ENCODE measurements at places on chromosomes 5 and 9.

- no peak for DNase-seq
These were observed 18.7 kb upstream of the B4GALT1 start for GRCh38 chr9:33185858-33186257.

GRCh38 chr5:14193496-14193895 lies 50.4 kb downstream of the TRIO start:
- DNase-seq = no peak

- DNase-seq = no peak
These were observed 12.8 kb upstream of the SLC25A51 start for GRCh38 chr9:37916471-37917312.

DNA sequence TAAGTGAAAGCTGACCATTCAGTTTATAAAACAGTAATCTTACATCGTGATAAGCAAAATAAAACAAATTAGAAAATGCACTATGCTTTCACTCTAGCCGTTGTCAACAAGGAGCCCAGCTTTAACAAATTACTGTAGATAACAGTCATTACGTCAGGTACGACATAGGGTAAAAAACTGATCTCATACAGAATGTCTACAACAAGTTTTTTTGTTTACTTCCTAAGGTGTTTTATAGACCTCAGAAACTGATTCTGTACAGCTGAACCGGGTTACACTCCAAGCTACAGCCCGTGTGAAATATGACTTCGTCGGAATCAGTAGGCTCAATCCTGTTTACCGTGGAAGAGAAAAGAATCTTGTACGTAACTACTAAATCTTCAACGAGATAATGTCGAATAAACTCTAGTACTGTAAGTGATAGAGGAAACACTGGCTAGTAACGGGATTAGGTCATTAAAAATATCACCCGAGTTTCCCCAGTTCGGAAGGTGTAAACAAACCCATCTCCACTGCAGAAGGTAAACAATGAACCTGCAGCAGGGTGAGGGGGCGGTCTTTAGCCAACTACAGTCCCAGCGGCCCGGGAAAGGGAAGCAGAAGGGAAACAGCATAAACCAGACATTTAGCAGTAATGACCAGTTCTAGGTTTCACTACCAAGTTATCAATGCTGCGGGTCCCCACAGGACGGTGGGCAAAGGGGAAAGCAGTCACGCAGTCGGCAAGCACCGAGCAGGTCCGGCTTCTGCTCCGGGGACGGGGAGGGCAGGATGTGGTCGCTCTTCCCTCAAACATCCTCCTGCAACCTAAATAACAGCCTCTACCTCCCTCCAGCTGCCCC lies 1.1 kb downstream of the RICTOR start:
- peak; percentile 86 for DNase-seq

DNA sequence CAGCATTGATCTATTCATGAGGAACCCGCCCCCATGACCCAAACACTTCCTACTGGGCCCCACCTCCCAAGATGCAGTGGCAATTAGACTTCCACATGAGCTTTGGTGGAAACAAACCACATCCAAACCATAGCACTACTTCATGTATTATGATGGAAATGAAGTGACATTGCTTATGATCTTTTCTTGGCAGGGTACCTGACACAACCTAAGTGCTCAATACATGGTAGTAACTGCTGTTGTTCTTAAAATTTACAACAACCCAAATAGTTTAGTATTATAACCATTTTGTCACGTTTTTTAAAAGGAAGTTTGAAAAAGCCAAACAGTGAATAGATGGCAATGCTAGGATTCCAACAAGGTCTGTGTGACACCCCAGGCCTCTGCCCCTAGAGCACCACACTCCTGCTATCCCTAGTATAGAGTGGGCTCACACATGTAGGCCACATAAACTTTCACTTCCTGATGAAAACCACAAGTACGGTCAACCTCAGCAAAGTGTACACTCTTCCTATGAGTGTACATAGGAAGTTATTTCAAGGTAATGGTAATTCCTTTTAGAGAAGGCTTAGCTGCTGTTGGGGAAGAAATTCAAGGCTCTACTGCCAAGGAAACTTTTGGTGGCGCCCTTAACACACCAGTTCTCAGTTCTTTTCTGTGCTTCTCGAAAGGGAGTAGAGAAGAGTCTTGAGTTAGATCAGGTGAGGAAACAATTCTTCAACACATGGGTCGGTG lies 97.6 kb downstream of the ARSB start:
- no peak for DNase-seq

DNA sequence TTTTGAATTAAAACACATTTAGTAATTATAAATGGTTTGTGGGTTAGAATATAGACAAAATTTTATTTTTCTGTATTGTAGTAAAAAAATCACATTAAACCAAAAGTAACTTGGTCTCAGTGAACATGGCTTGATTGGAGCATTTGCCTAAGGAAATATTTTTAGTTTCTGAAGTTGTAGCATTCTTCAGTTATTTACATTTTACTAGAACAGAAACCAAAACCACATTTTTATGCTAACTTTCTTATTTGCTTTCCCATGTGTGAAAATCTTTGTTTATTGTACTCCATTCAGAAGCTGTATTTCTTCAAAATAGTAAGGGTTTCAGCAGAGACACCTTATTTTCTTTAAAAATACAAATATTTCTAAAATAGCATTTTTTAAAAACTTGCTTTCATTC lies 129.9 kb downstream of the SGCD start:
- DNase-seq = no peak

GRCh38 chr5:171989276-171989675 lies 17.2 kb downstream of the FBXW11 start:
- DNase-seq = no peak

DNA sequence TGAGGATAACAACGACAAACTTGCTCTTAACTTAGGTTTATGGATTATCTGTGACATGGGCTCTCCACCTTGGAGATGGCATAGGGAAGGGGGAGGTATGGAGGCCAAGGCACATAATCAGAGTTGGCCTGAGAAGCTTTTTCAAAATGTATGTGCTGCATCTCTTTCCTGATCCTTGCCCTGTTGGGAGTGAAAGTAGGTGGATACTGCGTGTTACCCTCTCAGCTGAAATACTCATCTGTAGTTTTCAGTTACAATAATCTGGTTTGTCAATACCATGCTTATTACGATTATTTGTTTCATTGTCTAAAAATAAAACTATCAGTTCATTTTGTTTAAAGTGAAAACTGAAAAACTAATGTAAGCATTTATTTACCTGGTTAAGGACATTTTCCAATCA lies 86.7 kb downstream of the SLC44A1 start:
- no peak for DNase-seq

DNA sequence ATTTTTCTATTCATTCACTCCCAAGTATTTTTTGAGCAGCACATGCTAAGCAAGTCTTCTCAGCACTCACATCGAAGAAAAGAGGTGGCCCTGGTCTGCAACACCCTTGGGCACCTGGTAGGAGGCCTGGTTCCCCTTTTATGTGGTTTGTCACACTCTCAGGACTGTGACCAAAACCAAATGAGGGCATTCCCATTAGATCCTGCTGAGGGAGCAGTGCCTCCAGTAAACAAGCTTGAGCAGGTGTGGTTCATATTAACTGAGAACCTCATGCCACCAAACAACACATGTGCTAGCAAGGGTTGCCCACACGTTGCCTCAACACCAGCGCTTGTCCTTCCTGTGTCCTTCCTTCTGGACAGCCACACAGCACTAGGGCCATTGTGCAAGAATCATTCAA lies 26.9 kb upstream of the SYK start:
- no peak for DNase-seq

DNA sequence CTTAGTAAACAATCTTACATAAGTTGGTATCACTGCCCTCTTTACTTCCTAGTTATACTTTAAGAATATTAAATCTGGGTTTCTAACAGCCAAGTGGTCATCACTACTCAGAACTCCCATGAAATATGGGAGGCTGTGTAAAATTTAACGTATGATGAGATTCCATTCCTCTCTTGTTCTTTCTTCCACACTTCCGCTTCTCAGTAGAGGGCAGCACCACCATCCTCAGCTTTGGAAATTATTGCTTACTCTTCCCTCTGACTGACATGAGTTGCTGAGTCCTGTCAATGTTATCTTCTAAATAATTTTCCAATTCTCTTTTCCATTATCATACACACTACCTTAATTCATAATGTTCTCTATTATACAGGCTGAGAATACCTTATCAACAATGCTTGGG lies 194.0 kb downstream of the RFX3 start:
- peak; percentile 13 for DNase-seq

DNA sequence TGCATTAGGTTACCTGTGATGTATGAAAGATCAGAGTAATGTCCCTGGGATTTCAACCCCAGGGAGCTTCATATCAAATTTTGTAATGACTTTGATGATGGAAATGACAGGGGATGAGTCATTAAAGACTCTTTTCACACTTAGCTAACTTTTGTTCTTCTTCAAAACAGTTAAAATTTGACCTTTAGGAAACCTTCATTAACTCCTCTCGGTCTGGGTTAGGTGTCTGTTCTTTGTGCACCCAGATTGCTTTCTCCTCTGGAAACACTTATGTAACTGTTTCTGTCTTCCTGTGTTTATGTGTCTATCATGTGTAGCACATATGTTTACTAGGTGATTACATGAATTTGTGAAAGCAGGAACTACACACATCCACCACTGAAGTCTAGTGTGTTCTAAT lies 1.6 kb downstream of the SRFBP1 start:
- no peak for DNase-seq

- DNase-seq = no peak
These were observed at the start of gene HACD4 for GRCh38 chr9:21031091-21031807. HACD4 (minus strand) TSS chr9:21031640; CDS start chr9:21031590, 50 bp downstream.

DNA sequence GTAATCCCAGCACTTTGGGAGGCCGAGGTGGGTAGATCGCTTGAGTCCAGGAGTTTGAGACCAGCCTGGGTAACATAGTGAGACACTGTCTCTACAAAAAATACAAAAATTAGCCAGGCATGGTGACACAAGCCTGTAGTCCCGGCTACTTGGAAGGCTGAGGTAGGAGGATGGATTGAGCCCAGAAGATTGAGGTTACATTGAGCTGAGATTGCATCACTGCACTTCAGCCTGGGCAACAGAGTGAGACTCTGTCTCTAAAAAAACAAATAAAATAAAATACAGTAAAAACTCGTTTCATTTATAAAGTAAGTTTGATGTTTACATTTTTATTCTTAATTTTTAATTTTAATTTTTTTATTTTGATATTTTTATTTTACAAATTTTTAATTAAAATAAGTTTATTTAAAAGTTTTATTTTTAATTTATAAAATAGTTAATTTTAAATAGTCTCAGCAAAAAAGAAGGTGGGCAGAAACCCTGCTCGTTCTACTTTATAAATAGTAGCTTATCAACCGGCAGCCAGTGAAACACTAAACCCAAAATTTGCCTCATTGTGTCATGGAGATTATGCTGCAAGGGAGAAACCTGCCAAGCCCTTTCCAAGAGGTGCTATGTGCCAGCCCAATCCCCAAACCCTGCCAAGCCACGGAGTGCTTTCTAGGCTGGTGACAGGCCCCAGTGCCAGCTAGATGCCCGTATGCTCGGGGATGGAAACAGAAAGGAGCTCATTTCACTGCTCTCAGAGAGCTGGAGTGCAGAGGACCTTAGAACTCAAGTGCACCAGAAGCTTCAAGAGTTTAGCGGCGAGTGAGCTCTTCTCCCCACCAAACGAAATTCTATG lies 38.9 kb downstream of the SERINC5 start:
- DNase-seq = no peak

DNA sequence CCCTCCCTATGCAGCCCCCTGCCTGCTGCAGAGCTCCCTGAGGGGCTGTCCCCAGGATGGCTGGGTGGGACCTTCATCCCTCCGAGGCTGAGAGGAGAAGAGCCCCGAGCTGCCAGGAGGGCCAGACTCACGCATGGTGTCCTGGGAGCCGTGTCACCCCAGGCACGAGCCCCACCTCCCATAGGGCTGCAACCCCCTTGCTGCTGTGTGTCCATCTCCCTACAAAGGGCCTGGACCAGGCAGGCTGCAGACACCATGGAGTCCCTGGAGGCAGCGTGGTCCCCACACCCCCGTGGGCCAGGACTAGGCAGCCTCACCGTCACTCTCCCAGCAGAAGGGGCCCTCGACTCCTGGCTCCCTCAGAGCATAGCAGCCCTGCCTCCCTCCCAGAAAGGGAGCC lies 11.2 kb upstream of the SEC16A start:
- no peak for DNase-seq

DNA sequence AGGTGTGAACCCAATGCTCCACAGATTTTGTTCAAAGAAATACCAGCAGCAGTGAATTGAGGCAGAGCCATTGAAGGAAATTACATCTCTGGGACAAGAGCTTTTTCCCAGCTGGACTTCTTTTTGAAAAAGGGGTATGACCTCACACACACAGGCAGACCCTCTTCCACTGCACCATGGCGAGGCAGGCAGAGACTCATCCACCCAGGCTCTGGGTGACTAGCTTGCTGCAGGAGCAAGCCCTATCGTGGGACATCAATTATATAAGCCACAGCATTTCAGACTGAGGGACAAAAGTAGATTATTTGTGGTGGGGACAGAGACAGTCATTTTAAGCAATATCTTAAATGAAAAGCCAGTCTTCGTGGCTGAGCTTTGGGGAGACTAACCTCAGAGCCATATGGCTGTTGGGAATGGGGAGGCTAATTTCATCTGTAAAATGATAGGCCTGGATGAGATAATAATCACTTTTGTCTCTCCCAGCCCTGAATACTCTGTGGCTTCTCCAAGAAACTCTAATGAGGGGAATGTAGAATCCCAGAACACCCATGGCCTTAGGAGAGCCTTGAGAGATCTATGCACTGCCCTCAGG lies 113.1 kb upstream of the TNC start:
- no peak for DNase-seq

GRCh38 chr5:28788954-28789353 lies 1750.6 kb upstream of the CDH9 start:
- DNase-seq = no peak

DNA sequence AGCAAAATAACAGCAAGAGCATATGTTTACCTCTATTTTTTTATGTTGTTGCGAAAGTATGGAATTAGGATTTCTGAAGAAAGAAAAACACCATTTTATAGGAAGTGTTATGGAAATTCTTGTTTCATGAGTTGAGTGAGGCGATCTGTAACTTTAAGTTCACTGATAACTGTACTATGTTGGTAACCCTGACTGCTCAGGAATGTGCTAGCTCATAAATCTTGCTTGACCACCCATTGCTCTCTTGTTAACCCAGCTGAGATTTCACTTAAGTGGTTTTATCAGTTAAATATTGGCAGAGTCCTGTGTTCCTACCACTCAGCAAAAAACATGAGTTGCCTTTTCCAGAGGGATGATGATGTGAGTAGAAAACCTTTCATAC lies 91.1 kb upstream of the STARD4 start:
- peak; percentile 17 for DNase-seq

DNA sequence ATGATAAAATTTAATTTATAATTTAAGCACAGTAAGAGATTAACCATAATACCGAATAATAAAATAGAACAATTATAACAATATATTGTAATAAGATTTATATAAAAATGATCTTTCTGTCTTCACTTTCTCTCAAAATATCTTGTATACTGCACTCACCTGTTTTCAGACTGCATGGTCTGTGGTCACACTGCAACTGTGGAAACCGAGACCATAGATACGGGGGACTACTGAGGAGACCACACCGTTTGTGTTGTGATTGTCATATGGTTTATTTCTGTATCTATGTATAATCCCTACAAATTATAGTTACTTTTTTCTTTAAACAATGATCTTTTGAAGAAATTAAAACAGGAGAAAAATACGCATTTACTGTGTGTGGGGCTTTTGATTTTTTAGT lies 78.8 kb upstream of the TNFAIP8 start:
- no peak for DNase-seq

- no peak for DNase-seq
These were observed 172.9 kb downstream of the GLIS3 start for GRCh38 chr9:4126996-4127395.

- no peak for DNase-seq
These were observed 102.6 kb downstream of the ARHGAP26 start for GRCh38 chr5:142872795-142873194.

GRCh38 chr9:123327697-123328100 lies 28.3 kb upstream of the CRB2 start:
- DNase-seq = no peak

- no peak for DNase-seq
These were observed 1113.7 kb upstream of the WWC1 start for GRCh38 chr5:167177736-167178135.
